ENCODE measurements at places on chromosomes 7 and 10.

GRCh38 chr10:66180581-66181318, 745.1 kb upstream of the LRRTM3 start:
- DNase-seq, result peak; percentile 51

GRCh38 chr7:88599528-88599927, 160.0 kb upstream of the ZNF804B start:
- no peak for DNase-seq

DNA sequence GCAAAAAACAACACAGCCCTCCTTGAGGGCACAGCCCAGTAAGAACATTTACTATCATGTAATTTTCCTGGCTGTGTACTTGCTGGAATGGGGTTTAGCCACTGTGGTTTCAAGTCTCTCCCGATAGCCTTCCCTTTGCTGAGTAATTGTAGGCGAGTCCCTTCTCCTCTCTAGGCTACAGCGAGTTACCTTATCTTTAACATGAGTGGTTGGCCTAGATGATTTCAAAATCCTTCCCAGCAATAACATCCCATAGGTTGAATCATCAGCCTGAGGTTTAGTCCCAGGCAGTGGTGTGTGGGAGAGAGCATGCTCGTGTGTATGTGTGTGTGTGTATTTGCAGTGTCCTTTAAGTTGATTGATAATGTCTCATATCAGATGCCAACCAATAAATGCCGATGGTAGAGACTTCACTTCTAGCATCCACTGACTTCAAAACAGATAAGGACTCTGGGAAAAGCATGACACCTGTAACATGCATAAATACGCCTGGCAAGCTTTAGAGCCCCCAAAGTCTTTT, 142.9 kb upstream of the ZMIZ1 start:
- peak; percentile 97 for DNase-seq

GRCh38 chr7:50591480-50592438, 26.6 kb upstream of the DDC start:
- no peak for DNase-seq

- no peak for DNase-seq
These were observed 40.8 kb upstream of the CUL1 start for GRCh38 chr7:148657929-148658328.
